ENCODE measurements at places on chromosomes 1 and 21.

DNA sequence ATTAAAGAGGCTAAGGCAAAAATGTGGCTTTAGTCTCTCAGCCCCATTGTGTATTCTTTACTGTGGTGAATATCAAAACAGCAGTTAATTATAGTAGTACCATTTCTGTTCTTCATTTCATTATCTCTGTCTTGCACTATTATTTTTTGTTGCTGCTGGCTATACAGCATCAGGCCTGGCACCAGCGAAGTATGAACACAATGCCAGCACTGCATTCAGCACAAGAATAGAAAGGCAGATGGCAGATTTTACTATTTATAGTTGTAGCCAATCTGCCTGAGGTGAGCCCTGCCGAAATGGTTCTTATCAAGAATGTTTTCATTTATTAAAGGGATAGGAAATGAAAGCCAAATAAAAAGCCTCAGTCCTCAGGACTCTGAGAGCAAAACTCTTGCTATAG lies 72.1 kb downstream of the GPR52 start:
- DNase-seq, result no peak
- H3K27me3 ChIP-seq, result no peaks in the 10 kb centered on the region
- peaks cover 16% of the 10 kb centered on the region for H3K4me1 ChIP-seq
- peaks cover 23% of the 10 kb centered on the region for H3K36me3 ChIP-seq

- H3K4me3 ChIP-seq, result no peak overlapping the region
- no peaks in the 10 kb centered on the region for H3K36me3 ChIP-seq
- H3K4me1 ChIP-seq, result peaks cover 4% of the 10 kb centered on the region
- peaks cover 40% of the 10 kb centered on the region for H3K27me3 ChIP-seq
Observed at GRCh38 chr1:181190364-181191035, 102.0 kb downstream of the IER5 start.

- H3K36me3 ChIP-seq, result no peaks in the 10 kb centered on the region
- H3K4me3 ChIP-seq, result no peak overlapping the region
- DNase-seq, result no peak
- H3K27me3 ChIP-seq, result no peaks in the 10 kb centered on the region
Observed at GRCh38 chr1:69710484-69711189, 142.9 kb downstream of the LRRC7 start.

- no peak for DNase-seq
- no peaks in the 10 kb centered on the region for H3K36me3 ChIP-seq
- no peaks in the 10 kb centered on the region for H3K4me1 ChIP-seq
- no peaks in the 10 kb centered on the region for H3K27me3 ChIP-seq
- no peak overlapping the region for H3K4me3 ChIP-seq
Observed at GRCh38 chr1:6517435-6517851, 26.0 kb upstream of the PLEKHG5 start.

GRCh38 chr1:31576201-31576669 lies at the start of gene TINAGL1:
TINAGL1 (plus strand) TSS chr1:31576515; CDS start chr1:31577149, 634 bp downstream.
- H3K4me3 ChIP-seq, result no peak within 1 kb of the TSS
- peaks cover under 1% of the 10 kb centered on the region for H3K4me1 ChIP-seq
- H3K27ac ChIP-seq, result no peak within 1 kb of the TSS
- H3K36me3 ChIP-seq, result no peaks in the 10 kb centered on the region
- no peak for DNase-seq

DNA sequence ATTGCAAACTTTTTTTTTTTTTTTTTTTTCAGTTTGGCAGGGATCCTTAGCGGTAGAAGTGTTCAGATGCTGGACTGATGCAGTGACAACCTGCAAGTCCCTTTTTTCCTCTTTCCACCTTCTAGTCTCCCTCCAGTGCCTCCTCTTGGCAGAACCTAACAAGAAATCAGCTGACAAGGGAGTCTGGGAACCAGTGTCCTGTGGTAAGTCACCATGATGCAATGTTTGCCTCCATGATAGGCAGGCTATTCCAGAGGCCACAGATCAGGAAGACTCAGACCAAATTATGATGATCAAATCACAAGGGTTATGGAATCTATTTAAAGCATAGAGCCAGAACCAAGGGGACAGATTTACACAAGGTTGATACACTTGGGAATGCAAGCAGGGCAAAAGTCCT lies 3.0 kb upstream of the CD34 start:
- H3K4me3 ChIP-seq, result no peak overlapping the region
- peaks cover 52% of the 10 kb centered on the region for H3K27me3 ChIP-seq
- DNase-seq, result no peak

DNA sequence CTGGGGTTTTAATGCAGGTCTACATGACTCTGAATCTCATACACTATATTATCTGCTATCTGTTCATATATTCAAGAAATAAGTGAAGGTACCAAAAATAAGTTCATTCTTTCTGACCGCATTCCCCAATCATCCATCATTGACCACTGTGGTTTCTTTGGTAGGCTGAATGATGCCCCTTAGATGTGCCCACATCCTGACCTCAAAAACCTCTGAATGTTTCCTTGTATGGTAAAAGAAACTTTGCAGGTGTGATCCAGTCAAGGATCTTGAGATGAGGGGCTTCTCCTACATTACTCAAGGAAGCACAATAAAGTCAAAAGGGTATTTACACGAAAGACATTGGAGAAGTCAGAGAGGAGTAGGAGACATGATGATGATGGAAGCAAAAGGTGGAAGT lies 60.6 kb upstream of the LRRC8B start:
- H3K27me3 ChIP-seq, result peaks cover 40% of the 10 kb centered on the region
- H3K36me3 ChIP-seq, result no peaks in the 10 kb centered on the region
- H3K27ac ChIP-seq, result no peak overlapping the region
- peaks cover 4% of the 10 kb centered on the region for H3K4me1 ChIP-seq
- no peak overlapping the region for H3K4me3 ChIP-seq

GRCh38 chr1:56864430-56864829 lies 9.8 kb downstream of the C8A start:
- DNase-seq, result no peak
- peaks cover 6% of the 10 kb centered on the region for H3K27me3 ChIP-seq
- no peak overlapping the region for H3K4me3 ChIP-seq
- H3K27ac ChIP-seq, result no peak overlapping the region

DNA sequence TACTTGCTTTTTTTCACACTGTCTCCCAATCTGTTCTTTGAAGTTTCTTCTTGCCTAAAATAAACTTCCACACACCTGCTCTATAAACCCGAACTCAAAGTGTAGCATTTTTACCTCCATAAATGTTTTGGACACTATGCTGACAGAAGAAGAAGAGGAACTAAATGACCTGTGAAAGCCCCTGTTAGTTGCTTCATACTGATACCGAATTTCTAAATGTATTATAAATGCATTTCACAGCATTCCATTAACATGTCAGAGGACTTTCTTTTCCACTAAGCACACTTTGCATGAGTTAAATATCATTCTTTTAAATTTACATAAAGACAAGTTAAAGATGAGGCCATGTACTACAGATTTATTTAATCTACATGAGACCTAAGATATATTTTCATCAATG lies 281.0 kb downstream of the SMYD3 start:
- H3K4me3 ChIP-seq, result no peak overlapping the region
- no peaks in the 10 kb centered on the region for H3K4me1 ChIP-seq
- no peak overlapping the region for H3K27ac ChIP-seq
- no peaks in the 10 kb centered on the region for H3K27me3 ChIP-seq
- H3K36me3 ChIP-seq, result no peaks in the 10 kb centered on the region
- no peak for DNase-seq

GRCh38 chr1:224237119-224237881 lies 54.3 kb downstream of the DEGS1 start:
- H3K27me3 ChIP-seq, result no peaks in the 10 kb centered on the region
- peaks cover 3% of the 10 kb centered on the region for H3K4me1 ChIP-seq
- H3K36me3 ChIP-seq, result peaks cover 67% of the 10 kb centered on the region
- no peak for DNase-seq
- H3K27ac ChIP-seq, result no peak overlapping the region
- no peak overlapping the region for H3K4me3 ChIP-seq

DNA sequence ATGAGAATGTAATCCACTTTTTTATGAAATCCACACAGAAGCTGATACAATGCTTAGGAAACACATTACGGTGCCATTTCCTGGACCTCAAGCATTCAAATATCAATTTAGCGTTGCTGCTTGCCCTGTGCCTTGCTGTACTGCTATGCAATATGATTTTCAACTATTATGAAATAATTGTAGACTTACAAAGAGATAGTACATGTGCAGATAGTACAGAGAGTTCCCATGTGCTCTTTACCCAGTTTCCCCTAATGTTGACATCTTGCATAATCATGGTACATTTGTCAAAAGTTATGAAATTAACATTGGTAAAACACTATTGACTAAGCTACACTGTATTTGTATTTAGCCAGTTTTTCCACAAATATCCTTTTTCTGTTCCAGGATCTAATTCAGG lies 37.7 kb upstream of the PTBP2 start:
- no peak overlapping the region for H3K27ac ChIP-seq
- peaks cover 8% of the 10 kb centered on the region for H3K27me3 ChIP-seq
- no peaks in the 10 kb centered on the region for H3K4me1 ChIP-seq
- no peak overlapping the region for H3K4me3 ChIP-seq

GRCh38 chr1:11985851-11986250 lies 5.6 kb downstream of the MFN2 start:
- peaks cover 25% of the 10 kb centered on the region for H3K4me1 ChIP-seq
- H3K36me3 ChIP-seq, result peaks cover 63% of the 10 kb centered on the region
- no peak overlapping the region for H3K27ac ChIP-seq
- H3K27me3 ChIP-seq, result no peaks in the 10 kb centered on the region
- DNase-seq, result no peak

DNA sequence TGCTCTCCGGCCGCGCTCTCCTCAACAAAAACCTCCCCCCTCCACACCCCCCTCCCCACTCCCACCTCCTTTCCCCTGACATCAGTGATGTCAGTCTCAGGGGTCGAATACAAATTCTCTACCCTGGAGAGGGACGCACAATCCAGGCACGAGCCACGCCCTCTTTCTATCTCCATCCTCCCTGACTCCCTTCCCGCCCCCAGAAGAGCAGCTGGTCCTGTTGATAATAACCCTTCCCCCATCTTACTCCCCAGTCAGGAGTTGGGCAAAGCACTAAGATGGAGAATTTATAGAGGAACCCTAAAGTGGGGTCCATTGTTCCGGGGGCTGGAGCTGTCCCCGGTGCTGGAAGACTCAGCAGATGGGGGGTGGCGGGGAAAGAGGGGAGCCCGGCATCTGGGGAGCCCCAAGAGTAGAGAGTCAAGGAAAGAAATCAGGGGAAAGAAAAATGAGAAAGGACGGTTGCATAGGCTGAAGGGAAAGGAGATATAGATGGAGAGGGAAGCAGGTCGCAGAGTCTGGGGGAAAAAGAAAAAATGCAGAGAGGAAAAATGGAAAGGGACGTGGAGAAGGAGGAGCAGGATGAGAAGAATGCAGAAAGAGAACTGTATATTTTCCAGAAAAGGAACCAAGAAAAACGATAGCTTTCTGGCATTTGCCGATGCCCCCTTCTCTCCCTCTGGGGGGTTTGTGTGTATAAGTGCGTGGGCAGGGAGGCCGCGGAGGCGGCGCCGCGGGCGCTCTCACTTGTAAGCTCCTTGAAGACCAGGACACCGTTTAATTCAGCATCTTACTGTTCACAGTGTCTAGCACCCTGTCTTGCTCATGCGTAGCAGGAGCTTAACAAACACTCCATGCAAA lies at the start of gene CELF3:
Gene CELF3, minus strand, starts transcription at position 33 of the 861 bp plus-strand sequence. CDS start 783 bp downstream, outside the sequence.
- H3K27me3 ChIP-seq, result peaks cover 45% of the 10 kb centered on the region
- H3K4me3 ChIP-seq, result no peak within 1 kb of the TSS
- DNase-seq, result no peak
- H3K36me3 ChIP-seq, result no peaks in the 10 kb centered on the region
- H3K4me1 ChIP-seq, result peaks cover 24% of the 10 kb centered on the region

- no peaks in the 10 kb centered on the region for H3K27me3 ChIP-seq
- no peak overlapping the region for H3K27ac ChIP-seq
- DNase-seq, result no peak
Observed at GRCh38 chr1:57158604-57158998, 192.8 kb upstream of the C8B start.

- peak overlapping the region; percentile 1 for H3K27ac ChIP-seq
- H3K4me3 ChIP-seq, result no peak overlapping the region
- no peak for DNase-seq
- peaks cover 63% of the 10 kb centered on the region for H3K4me1 ChIP-seq
Observed at GRCh38 chr21:31665397-31665796, 5.9 kb downstream of the SOD1 start.

GRCh38 chr1:27117733-27118439 lies 37.0 kb downstream of the SLC9A1 start:
- H3K27me3 ChIP-seq, result no peaks in the 10 kb centered on the region
- peaks cover 3% of the 10 kb centered on the region for H3K36me3 ChIP-seq
- H3K4me3 ChIP-seq, result no peak overlapping the region

Data from activated B cell treated with CpG ODN at 0.5 μM for 24 hours (primary cell).